ENCODE measurements at places on chromosomes 13 and 19. TPM values are rescaled to one million over a fixed set of nuclear protein-coding genes. Genes with fewer than 3 reads are reported as not detected.
A peak's percentile ranks its signal among the peaks of the same experiment; 100 is the strongest.

CLEC11A gene
- total RNA-seq: 2.6 TPM

GPC5 gene
- 0.79 TPM for total RNA-seq

DNA sequence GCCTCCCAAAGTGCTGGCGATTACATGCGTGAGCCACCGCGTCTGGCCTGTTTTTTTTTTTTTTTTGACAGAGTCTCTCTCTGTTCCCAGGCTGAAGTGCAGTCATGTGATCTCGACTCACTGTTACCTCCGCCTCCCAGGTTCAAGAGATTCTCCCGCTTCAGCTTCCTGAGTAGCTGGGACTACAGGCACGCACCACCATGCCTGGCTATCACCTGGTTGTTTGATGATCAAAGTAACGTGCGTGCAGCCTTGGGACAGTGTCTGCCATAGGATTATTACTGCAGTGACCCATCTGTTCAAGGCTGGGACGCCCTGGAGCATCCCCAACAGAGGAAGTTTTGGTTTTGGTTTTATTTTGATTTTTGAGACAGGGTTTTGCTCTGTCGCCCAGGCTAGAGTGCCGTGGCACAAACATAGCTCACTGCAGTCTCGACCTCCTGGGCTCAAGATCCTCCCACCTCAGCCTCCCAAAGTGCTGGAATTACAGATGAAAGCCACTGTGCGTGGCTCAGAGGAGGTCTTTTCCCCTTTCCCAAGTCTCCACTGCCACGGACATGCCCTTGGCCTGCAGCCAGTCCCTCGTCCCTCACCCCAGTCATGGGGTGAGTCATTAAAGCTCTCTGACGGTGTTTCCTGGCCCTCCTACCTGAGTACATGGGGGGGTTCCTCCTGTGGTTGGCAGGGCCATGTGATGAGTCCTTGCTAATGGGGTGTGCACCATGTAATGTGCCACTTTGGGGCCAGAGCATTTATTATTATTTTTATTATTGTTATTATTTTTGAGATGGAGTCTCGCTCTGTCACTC is 65.6 kb downstream of the IER2 start:
- no peak for DNase-seq

HPN gene
- total RNA-seq: under 0.01 TPM

DHRS12 gene
- total RNA-seq: 9.9 TPM

GRCh38 chr13:30618186-30618929 is 638 bp downstream of the USPL1 start:
- DNase-seq: peak; percentile 35

ATXN8OS gene
- not detected for total RNA-seq

DNA sequence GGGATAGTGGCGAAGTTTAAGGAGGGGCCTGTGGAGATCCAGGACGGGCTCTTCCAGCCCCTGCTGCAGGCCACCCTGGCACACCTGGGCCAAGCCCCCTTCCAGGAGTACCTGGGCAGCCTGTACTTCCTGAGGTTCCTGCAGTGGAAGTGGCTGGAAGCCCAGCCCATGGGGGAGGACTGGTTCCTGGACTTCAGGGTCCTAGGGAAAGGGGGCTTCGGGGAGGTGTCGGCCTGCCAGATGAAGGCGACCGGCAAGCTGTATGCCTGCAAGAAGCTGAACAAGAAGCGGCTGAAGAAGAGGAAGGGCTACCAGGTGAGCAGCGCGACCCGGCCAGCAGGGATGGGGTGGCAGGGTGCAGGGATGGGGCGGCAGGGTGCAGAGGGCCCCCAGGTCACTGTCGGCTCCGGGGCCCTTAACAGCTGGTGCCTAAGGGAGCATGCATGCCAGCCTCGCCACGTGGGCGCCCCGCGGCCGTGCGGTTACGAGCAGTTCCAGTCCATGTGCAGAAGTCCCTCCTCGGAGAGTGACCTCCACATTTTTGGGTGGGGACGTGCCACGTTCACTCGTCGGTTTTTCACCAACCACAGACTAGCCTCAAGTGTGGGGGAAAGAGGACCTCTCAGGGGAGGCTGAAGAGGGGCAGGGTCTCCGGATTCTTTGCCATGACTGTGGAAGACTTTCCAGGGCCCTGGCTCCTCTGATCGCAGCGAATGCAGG is 912 bp downstream of the GRK1 start:
- DNase-seq: no peak

DNA sequence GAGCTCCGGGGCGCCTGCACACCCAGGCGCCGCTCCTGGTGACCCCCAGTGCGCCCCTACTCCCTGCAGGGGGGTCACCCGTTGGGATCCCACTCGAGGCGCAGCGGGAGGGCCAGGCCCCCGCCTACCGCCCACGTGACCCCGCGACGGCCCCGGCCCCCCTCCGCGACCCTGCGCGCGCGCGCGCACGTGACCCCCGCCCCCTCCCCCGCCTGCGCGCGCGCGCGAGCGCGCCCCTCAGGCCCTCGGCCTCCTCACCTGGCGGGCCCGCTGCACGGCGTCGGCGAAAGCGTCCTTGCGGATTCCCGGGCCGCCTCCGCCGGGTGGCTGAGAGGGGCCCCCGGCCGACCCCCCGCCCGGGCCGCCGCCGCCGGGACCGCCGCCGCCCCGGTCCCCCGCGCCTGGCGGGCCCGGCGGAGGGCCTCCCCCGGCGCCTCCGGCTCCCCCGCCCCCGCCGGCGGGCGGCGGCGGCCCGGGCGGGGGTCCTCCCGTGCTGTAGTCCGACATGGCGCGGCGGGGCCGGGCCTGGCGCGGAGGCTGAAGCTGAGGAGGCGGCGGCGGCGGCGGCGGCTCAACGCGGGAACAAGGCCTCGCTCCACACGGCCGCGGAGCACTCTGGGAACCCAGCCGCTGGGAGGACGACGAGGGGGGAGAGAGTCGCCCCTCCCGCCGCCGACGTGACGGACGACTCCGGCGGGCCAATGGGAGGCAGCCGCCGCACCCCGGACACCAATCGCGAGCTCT is at the start of gene KHSRP:
TSS of gene KHSRP (minus strand) at position 617 of the 744 bp plus-strand sequence. CDS start at position 507, 110 bp downstream.
- DNase-seq: peak; percentile 29

GRCh38 chr19:5420953-5421352 is 34.3 kb upstream of the ZNRF4 start:
- DNase-seq: no peak

DNA sequence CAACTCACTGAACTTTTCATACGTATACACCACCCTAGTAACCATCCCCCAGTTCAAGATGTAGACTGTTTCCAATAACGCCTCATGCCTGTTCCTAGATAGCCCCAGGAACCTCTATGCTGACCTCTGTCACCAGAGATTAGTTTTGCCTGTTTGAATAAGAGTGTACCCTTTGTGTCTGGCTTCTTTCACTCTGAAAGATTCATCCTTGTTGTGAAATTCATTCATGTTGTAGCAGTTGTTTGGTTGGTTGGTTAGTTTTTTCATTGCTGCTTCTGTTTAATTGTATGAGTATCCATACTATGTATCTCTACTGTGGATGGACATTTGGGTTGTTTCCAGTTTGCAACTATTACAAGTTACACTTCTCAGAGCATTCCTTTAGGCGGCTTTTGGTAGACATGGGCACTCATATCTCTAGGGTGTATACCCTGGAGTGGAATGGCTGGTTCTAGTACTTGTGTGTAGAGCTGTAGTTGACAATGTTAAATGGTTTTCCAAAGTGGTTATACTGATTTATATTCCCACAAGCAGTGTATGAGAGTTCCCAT is 1.6 kb downstream of the RNASEH2B start:
- DNase-seq: no peak
